Esophagus squamous epithelium (tissue), 5 donors: ENCODE measurements at places on chromosomes 7 and 10. TPM values are rescaled to one million over a fixed set of nuclear protein-coding genes. Genes with fewer than 3 reads are reported as not detected.

GRCh38 chr7:4769761-4770160 is 5.7 kb upstream of the AP5Z1 start:
- no peak for DNase-seq

GRCh38 chr7:87159538-87159937 is 7.3 kb downstream of the DMTF1 start:
- DNase-seq, result no peak

DNA sequence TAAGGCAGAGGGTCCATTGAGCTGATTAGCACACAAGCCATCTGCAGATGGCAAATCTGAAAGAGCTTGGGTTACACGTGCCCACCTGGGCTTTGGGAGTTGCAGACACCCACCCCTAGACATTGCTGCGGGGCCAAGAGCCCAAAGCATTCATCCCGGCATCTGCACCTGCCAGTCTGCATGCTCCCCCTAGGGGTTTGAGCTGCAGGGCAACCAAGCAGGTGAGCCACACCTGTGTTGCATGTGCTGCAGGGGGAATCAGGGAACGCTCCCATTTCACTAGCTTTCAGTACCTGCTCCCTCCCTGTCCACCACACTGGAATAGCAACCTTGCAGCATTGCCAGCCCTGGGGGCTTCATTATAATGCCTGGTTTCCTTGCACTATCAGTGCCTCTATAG is 21.1 kb downstream of the C7orf33 start:
- no peak for DNase-seq

GRCh38 chr7:4629287-4629895 is 52.7 kb upstream of the FOXK1 start:
- no peak for DNase-seq

GRCh38 chr7:121761399-121761798 is 111.6 kb upstream of the PTPRZ1 start:
- DNase-seq, result no peak

- no peak for DNase-seq
These were observed 11.0 kb upstream of the TRIM8 start for GRCh38 chr10:102633287-102633686.

AKR1D1 gene
- not detected for total RNA-seq

GRCh38 chr10:71772832-71773220 is 494 bp downstream of the VSIR start:
- DNase-seq, result no peak

DNA sequence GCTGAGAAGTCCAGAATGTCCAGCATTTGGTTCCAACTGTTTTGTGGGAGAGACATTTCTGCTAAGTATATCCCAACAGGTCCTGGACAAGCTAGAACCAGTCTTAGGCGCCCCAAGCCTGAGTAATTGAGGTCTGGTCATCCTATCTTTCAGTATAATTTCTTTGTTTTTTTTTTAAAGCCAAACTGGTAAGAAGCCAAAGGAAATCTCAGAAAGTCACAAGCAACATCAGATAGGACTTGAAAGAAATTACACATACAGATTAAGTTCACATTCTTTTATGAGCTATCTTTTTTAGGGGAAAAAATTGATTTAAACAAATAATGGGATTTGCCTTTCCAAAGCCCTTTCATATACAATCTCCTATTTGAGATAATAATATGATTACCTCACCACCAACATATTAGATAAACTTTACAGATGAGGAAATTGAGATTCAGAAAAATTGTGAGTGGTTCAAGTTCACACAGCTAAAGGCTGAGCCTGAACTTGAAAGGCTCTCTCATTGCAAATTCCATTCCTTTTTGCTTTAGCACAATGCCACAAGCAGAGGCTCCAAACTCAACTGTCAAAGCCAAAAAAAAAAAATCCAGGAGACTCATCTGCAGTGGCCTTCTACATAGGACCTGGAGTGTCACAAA is 15.0 kb downstream of the PDLIM1 start:
- no peak for DNase-seq

WDFY4 gene
- total RNA-seq, result 0.87 TPM

PNLIP gene
- not detected for total RNA-seq

- DNase-seq, result no peak
These were observed 283.5 kb downstream of the ABCA13 start for GRCh38 chr7:48454750-48455192.

ZCWPW1 gene
- total RNA-seq, result 1.9 TPM

DNA sequence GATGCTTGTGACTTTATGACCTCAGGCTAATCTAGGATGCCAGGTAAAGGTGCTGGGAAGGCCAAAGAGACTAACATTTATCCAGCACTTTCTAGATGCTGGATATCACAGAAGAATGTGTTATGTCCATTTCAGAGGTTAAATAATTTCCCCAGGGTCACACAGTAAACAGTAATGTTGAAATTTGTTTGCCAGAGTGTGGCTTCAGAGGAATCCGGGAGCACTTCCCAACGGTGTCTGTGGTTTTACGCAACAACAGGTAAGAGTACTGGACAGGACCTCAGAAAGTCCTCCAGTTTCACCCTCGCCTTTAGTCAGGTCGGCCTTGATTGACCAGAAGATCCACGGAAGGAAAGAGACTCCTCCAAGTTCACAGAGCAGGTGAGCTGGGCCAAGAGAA is 1.7 kb downstream of the SHTN1 start:
- DNase-seq, result no peak

- no peak for DNase-seq
These were observed 23.1 kb downstream of the PRF1 start for GRCh38 chr10:70579234-70580002.

GRCh38 chr7:63042730-63043511 is 955.7 kb upstream of the ZNF722 start:
- no peak for DNase-seq

ZNF804B gene
- not detected for total RNA-seq

DNA sequence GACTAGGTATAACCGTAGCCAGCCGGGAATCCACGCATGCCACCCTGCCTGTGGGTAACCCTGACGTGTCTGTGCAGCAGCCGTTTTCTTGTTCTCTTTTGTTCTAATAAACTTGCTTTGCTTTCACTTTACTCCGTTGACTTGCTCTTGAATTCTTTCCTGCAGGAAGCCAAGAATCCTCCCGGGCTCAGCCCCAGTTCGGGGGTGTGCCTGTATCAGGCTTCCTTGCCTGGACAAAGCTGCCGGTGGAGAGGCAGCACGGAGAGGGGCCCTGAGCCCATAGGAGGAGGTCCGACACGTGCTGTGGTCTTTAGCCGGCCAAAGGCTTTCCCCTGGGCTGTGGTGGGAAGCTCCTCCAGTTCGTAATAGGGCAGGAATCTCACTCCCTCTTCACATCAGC is 256.5 kb upstream of the PPP2R2D start:
- no peak for DNase-seq
